ENCODE measurements at places on chromosomes 11 and 22.
A peak's percentile ranks its signal among the peaks of the same experiment; 100 is the strongest.

DNA sequence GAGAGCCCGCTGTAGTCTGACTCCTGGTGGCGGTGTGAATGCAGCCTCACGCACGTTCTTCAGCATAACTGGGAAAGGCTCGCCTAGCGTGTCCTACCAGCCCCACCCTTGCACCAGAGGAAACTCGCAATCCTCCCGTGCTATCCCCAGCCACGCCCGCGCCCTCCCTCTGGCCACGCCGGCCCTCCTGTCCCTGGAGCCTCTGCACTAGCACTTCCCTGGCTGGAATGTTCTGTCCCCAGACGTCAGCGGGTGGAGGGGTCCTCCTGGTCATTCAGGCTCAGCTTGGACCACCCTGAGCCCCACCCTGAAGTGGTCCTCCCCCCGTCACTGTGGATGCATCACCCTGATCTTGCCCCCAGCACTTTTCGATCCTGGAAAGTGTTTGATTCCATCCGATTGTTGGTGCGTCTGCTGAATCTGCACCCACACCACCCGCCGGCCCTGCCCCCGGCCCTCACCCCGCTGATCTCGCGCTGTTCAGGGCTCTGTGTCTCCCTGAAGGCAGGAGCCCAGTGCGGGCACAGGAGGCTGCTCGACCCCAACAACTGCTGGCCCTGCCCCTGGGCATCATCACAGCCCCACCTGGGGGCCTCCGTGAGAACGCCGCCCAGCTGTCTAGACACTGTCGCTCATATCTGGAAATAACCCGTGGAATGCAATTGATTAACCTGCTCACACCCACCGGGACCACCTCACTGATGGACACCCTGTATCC lies 437.0 kb downstream of the TBC1D22A start:
- no peak for DNase-seq

DNA sequence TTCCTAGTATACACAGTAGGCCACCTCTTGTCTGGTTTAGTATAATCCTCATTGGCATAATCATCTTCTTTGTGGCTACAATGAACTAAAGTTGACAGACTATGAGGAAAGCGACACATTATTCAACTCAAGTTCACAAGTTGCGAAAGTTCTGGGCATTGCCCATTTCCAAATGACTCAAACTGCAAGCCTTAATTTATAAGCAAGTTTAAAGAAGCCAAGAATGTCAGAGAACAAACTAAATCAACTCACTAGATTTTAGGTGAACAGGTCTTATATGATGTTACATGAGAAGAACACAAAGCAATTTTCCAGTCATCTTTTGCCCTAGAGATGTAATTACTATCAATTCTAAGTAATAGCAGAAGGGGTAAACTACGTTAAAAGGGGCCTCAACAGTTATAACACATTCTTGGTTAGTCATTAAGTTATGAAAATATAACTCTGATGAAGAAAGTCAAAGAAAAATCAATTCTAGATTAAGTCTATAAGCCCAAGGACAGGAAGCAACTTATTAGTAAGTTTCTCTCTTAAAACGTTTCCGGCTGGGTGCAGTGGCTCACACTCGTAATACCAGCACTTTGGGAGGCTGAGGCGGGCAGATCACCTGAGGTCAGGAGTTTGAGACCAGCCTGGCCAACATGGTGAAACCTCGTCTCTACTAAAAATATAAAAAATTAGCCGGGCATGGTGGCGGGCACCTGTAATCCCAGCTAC lies 21.5 kb downstream of the PICALM start:
- DNase-seq: no peak

- no peak for DNase-seq
Observed at GRCh38 chr11:11740073-11740702, 101.6 kb upstream of the USP47 start.

DNA sequence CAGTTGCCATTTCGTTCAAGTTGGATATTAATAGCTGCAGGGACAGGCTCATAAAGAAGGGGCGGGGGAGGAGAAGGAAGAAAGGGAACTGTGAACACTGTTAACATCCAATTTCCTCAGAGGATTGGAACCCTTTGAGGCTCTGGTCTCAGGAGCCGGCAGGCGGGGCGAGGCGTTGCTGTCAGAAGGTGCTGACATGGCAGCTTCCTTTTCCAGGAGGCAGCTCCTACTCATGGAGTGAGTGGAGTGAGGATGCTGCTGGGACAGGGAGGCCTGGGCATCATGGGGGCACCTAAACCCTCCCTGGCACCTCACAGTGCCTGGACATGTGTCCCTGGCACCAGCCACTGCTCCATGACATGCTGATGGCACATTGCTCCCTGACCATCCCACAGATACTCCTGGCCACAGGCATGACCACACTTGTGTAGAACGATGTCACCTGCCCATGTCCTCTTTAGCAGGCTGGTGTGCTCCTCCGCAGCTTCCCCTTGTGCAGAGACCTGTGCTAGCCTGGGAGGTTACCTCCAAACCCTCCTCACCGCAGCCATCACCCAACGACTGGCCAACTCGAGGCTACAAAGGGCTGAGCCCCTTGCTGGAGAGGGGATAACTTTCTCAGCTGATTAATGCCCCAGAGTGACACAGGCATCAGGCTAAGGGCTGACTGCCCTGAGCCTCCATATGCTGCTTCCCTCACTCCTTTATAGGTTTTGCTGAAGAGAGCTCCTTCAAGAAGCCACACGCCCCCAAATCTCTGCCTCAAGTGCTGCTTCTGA lies 79.6 kb upstream of the NECTIN1 start:
- DNase-seq: no peak

DNA sequence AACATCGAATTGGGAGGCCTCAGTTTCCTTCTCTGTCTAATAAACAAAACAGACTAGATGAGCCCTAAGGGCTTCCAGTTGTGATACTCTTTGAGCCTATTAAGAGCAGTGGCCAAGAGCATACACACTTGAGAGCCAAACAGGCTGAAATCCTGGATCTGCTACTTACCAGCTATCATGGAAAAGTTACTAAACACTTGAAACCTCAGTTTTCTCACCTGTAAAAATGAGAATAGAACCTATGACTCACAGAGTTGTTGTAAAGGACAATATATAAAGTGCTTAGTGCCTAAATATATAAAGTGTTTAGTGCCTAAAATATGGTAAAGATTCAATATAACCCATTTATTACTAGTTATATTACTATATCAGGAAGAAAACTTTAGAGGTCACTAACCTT lies 23.7 kb upstream of the GDPD4 start:
- no peak for DNase-seq

- no peak for DNase-seq
Observed at GRCh38 chr11:691710-692590, 3.1 kb downstream of the DEAF1 start.

DNA sequence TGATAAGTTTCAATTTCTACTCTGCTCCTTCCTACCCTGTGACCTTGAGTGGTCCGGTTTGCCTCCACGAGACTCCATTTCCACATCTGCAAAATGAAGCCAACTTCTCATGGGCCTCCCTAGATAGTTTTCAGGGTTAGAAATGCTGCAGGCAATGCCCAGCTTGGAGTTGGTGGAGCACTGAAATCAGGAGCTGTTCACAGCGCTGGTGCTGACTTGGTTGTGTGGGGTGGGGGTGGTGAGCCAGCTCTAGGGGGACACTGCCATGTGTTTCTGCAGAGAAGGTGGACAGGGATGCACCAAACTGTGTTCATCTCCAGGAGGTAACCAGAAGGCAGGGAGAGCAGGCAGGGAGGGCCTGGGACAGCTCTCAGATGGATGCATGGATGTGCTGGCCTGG lies 37.0 kb downstream of the SGSM1 start:
- no peak for DNase-seq

DNA sequence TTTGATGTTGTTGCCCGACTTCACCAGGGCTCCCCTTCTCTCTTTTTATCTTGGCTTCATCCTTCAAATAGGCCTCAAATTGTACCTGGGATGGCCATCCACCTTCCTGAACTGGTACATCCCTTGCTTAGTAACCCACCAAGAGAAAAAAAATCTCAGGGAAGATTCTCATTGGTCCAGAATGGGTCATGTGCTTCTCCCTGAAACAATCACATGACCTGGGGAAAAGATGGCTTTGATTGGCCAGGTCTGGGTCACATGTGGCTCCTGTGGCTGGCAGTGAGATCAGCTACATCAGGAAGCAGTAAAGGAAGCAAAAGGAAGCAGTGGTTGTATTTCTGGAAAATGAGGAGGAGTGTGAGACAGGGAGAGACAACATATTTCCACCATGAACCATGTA lies 540.2 kb downstream of the MIAT start:
- DNase-seq: no peak

- DNase-seq: no peak
Observed at GRCh38 chr22:35054064-35054463, 11.9 kb upstream of the ISX start.

DNA sequence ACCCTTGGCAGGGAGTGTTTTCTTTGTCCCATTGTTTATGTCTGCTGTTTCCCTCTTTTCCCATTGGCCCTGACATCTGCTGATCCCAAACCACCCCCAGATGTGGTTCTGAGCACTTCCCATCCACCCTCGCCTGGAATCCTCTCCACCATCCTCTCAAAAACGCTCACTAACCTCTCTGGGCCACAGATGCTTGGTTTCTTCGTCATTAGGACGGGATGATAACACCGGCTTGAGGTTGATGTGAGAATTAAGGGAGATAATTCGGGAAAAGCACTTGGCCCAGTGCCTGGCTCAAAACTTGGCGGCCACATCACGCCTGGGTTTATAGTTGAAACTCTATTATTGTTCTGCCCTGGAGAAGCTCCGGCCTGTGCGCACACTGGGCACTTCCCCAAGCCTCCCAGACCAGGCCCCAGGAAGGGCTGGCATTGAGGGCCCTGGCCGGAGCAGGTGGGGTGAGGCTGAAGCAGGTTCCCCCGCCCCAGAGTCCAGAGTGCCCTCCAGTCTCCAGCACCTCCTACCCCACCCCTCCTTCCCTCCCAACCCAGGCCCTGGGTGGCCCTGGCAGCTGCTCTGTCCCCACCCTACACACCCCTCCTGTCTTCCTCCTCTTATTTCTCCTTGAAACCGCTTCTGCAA lies 63.7 kb downstream of the CYTH4 start:
- no peak for DNase-seq

DNA sequence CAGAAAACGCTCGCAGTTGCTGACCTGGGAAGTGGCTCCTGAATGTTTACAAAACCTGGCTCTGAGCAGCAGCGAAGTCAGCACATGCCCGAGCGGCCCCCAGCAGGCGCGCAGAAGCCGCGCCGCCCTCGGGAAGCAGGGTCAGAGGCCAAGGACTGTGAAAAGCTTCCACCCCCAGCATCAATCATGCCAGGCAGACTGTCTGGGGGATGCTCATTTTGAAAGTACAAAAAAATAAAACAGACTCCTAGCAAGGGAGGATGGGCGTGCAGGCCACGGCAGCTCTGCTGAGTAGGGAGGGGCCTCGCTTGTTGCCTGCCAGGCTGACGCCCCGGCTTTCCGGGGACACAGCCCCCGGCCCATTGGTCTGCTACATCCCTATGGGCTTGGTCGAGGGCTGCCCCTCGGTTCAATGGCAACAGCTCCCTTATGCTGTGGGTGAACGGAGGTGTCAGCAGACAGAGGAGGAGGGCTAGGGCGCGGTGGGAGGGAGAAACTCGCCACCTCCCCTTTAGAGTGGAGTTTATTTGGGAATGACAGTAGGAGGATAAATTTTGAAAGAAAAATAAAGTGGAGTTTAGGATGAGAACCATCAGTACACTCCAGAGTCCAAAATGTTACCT lies 37.7 kb upstream of the GNB1L start:
- peak; percentile 37 for DNase-seq

DNA sequence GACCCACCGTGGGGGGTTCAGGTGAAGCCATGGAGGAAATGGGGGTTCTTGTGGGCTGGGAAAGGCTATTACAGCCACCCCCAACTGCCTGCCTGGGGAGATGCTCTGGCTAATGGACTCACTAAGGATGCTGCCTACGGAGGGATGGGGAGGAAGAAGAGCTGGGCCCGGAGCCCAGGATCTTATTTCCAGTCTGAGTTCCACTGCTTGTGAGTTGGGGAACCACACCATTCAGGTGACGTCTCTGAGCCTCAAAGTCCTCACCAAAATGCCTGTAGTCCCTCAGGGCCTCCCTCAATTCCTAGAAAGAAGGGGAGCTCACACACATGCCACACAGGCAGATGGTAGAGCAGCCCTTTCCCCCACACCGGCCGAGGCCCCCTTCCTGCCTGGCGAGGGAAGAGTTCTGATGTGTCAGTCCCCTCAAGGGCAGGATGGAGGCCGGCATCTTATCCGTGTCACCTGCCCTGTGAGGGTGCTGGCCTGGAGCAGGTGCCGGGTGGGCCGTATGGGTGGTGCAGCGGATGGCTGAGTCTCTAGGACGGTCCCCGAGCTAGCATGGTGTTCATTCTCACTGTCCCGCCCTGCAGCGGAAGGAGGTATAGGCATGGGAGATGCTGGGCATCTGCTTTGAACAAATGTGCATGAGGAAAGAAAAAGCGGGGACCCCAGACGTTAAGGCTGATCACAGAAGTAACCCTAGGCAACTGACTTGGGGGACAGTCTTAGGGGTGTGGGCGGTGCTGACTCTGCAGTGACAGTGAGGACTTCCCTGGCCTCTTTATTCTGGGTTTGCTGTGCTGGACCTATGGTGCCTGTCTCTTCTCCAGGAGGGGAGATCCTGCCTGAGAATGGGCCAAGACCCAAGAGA lies 15.7 kb downstream of the MRGPRF start:
- no peak for DNase-seq

- DNase-seq: no peak
Observed at GRCh38 chr11:48093323-48093722, 113.0 kb downstream of the PTPRJ start.

- DNase-seq: no peak
Observed at GRCh38 chr11:15557457-15558230, 442.9 kb downstream of the INSC start.

DNA sequence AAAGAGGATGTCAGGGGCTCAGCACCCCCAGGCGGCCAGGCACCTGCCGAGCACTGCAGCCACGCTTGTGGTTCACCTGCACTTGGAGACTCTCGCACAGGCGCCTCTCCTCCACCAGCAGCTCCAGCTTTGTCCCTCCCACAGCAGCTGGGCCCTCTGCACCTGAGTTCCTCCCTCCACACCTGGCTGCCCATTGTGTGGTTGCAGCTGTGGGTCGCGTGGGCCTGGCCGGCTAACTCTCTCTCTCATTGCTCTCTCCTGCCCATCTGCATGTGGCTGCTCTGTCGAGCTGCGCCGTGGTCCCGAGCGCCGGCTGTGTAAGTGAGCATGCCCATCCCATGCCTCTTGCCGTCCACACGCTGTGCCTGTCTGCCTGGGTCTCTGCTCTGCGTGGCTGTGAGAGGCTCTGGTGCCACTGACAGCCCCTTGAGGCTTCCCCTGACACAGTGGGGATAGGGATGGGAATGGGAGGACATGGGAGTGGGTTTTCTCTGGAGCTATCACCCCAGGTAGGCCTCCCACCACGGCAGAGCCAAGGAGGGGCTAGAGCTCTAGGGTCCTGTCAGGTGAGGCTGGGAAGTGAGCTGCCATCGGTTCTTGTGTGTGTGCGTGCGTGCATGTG lies 8.5 kb upstream of the ACR start:
- DNase-seq: no peak

- DNase-seq: no peak
Observed at GRCh38 chr11:65310215-65310614, 4.5 kb upstream of the CDC42EP2 start.
